ENCODE measurements at places on chromosomes 3 and 15. TPM values are rescaled to one million over a fixed set of nuclear protein-coding genes. Genes with fewer than 3 reads are reported as not detected.

NUP210 gene
- 78.2 TPM for total RNA-seq

UROC1 gene
- total RNA-seq, result not detected

PIK3CB gene
- total RNA-seq, result 18.3 TPM

TMOD2 gene
- total RNA-seq, result 7.4 TPM

ANKRD34C gene
- not detected for total RNA-seq

- H3K4me3 ChIP-seq, result no peak overlapping the region
- H3K27me3 ChIP-seq, result no peaks in the 10 kb centered on the region
- no peaks in the 10 kb centered on the region for H3K36me3 ChIP-seq
- no peak for DNase-seq
- H3K4me1 ChIP-seq, result peaks cover 23% of the 10 kb centered on the region
- H3K27ac ChIP-seq, result peak overlapping the region; percentile 31
Measured at GRCh38 chr3:9206287-9206686, 43.2 kb downstream of the SRGAP3 start.

DNA sequence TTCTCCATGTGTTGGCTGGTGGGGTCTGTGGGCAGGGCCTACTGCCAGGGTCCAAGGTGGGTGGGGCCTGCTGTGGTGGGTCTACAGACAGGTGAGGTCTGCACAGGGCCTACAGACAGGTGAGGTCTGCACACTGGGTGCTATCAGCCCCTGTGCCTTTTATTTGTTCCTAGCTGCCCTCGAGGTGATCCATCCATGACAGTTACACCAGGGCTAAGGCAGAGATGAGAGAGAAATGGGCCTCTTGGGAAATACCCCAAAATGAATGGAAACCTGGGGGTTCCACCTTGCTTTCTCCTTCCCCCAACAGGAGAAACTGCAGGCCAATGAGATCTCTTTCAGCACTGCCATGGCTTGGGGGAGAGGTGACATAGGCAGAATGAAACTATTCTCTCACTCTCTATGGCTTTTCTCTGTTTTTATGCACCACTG, 36.4 kb downstream of the CFAP100 start:
- peaks cover 3% of the 10 kb centered on the region for H3K36me3 ChIP-seq
- no peak overlapping the region for H3K4me3 ChIP-seq
- H3K4me1 ChIP-seq, result no peaks in the 10 kb centered on the region
- no peak overlapping the region for H3K27ac ChIP-seq
- no peak for DNase-seq
- H3K27me3 ChIP-seq, result no peaks in the 10 kb centered on the region

DNA sequence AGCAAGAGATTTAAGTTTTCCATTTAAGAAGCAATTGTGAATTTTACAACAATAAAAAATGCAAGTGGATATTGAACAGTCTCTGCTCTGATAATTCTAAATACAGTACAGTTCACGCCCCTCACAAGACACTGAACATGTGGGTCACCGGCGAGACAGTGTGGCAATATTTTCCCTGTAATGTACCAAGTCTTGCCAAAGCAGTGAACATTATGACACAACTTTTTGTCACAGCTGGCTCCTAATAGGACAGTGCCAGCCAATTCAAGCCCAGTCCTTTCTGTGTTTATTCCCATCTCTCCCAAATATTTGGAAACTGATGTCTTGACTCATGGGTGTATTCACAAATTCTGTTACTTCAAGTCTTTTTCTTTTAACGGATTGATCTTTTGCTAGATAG, 62.3 kb downstream of the PPARG start:
- no peaks in the 10 kb centered on the region for H3K4me1 ChIP-seq
- H3K36me3 ChIP-seq, result no peaks in the 10 kb centered on the region
- no peak overlapping the region for H3K4me3 ChIP-seq
- H3K27ac ChIP-seq, result no peak overlapping the region
- DNase-seq, result no peak

- H3K27me3 ChIP-seq, result peaks cover 5% of the 10 kb centered on the region
- no peak for DNase-seq
- H3K4me3 ChIP-seq, result no peak overlapping the region
- H3K36me3 ChIP-seq, result no peaks in the 10 kb centered on the region
- peaks cover 1% of the 10 kb centered on the region for H3K4me1 ChIP-seq
Measured at GRCh38 chr15:81023483-81024264, 23.0 kb downstream of the TLNRD1 start.

- no peak overlapping the region for H3K27ac ChIP-seq
- H3K4me1 ChIP-seq, result peaks cover 23% of the 10 kb centered on the region
- H3K27me3 ChIP-seq, result no peaks in the 10 kb centered on the region
- H3K4me3 ChIP-seq, result no peak overlapping the region
- H3K36me3 ChIP-seq, result no peaks in the 10 kb centered on the region
Measured at GRCh38 chr3:152281133-152281713, 12.5 kb downstream of the MBNL1 start.

GRCh38 chr3:121758727-121759450, 9.3 kb upstream of the GOLGB1 start:
- H3K36me3 ChIP-seq, result no peaks in the 10 kb centered on the region
- no peak for DNase-seq
- peaks cover 28% of the 10 kb centered on the region for H3K27me3 ChIP-seq
- no peaks in the 10 kb centered on the region for H3K4me1 ChIP-seq
- no peak overlapping the region for H3K4me3 ChIP-seq

GRCh38 chr3:129954514-129954913, 20.0 kb upstream of the TRH start:
- DNase-seq, result no peak
- no peak overlapping the region for H3K4me3 ChIP-seq
- peak overlapping the region; percentile 40 for H3K27ac ChIP-seq

- no peaks in the 10 kb centered on the region for H3K27me3 ChIP-seq
- no peaks in the 10 kb centered on the region for H3K36me3 ChIP-seq
- no peak overlapping the region for H3K27ac ChIP-seq
- H3K4me1 ChIP-seq, result peaks cover 22% of the 10 kb centered on the region
- H3K4me3 ChIP-seq, result no peak overlapping the region
Measured at GRCh38 chr3:116569611-116570010, 124.3 kb upstream of the LSAMP start.
